ENCODE measurements at places on chromosomes 5 and 9.

DNA sequence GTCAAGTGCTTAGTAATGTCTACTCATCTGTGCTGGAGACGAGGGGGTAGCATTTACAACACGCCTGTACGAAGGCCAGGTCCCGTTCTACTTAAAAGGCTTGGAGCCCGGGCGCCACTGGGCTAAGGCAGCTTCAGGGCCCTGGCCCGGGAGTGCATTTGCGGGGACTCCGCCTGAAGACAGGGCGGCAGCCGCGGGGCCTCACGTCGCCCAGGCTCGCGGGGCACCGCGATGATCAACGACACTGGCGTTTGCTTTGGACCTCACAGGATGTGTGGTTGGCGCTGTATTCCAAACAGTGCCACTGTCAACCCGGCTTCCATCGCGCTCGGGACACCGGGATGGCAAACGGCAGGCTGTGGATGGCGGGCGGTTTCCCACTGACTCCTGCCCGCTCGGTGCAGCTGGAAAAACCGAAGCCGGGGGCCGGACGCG is 1.1 kb upstream of the TENT4A start:
- peak; percentile 41 for DNase-seq

- DNase-seq, result no peak
Observed at GRCh38 chr9:87663556-87663955, 62.4 kb upstream of the CTSL start.

GRCh38 chr9:124852121-124852828 is 985 bp upstream of the WDR38 start:
- no peak for DNase-seq

DNA sequence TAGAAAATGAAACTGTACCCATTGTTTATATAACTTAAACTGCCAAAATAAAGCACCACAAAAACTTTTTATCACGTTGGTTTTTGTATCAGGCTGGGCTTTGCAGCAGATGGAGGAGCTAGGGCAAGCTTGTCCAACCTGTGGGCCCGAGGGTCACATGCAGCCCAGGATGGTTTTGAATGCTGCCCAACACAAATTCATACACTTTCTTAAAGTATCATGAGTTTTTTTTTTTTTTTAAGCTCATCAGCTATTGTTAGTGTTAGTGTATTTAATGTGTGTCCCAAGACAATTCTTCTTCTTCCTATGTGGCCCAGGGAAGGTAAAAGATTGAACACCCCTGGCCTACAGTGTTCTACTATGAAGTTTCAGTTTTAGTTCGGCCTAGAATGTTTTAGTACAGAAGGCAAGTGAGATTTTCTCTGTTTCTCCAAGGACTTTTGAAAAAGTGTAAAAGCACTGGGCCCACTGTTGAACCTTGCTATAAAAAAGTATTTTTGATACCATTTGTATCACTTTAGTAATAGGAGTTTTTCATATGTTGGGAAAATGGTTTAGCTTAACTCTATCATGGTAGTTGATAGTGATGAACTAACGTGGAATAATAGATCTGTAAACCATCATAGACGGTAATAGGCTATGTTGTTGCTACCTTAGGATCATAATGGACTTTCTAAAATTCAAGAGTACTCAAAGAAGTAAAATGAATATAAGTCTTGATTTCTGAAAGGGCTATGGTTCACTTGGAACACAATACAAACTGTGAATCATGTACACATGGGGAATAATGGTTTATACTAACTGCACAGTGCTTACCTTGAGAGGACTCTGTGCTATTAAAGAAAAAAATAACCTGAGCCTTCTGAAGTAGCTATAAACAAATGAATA is 2.9 kb downstream of the CDKN2A start:
- DNase-seq, result no peak

- DNase-seq, result no peak
Observed at GRCh38 chr5:53327811-53328334, 152.6 kb upstream of the FST start.

DNA sequence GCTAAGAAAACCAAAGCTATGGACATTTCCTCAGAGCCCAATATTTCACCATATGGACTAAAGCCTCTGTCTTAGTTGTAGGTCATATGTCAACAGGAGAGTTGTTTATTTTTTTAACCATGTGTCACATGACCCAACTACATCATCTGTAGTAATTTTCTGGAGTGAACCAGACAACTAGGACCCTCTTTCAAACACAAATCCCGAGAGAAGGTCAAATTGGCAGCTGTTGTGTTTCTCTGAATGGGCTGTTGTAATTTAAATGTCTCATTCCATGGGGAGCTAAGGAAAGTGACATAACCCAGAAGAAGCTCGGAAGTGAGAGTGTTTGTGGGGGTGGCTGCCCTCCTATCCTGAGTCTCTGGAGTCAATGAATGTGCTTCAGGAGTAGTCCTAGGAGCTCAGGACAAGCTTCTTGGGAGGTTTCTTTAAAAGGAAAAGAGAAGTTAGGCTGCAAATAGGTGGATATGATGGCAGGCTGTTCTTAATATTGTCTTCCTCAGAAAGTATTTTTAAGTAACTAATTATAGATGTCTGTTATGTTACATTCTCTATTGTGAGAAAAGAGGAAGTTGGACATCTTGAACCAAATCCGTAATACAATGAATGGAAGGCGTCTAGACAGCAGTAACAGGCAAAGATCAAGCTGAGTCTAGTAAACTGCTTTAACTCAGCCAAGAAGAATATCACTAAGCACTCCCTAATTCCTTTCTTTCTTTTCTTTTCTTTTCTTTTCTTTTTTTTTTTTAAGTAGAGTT is 50.1 kb downstream of the TMEM167A start:
- no peak for DNase-seq

- DNase-seq, result peak; percentile 79
Observed at GRCh38 chr5:147822686-147823491, 8.6 kb downstream of the SPINK1 start.

- no peak for DNase-seq
Observed at GRCh38 chr5:54854883-54855581, 130.4 kb downstream of the ESM1 start.

GRCh38 chr5:62560786-62561185 is 17.8 kb upstream of the LRRC70 start:
- DNase-seq, result no peak

GRCh38 chr5:145407300-145408047 is 427.7 kb downstream of the PRELID2 start:
- DNase-seq, result no peak

DNA sequence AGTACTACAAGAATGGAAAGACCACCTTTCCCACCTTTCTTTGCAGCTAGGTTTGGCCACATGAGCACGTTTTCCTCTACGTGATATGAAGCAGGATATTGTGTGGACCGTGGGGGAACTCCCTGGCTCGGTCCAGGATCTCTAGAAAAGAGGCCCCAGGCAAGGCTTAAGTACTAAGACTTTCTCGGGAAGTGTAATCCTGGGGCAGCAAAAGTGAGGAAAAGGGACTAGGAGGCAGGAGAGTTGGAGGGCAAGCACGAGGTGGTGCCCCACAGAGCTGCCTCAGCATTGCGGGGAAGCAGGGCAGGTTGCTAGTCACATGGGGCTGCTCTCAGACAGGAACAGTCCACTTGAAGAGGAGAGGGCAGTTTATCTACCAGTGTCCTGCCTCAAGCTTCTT is 235.1 kb downstream of the GADD45G start:
- DNase-seq, result no peak

- no peak for DNase-seq
Observed at GRCh38 chr5:19498852-19499251, 489.1 kb downstream of the CDH18 start.

DNA sequence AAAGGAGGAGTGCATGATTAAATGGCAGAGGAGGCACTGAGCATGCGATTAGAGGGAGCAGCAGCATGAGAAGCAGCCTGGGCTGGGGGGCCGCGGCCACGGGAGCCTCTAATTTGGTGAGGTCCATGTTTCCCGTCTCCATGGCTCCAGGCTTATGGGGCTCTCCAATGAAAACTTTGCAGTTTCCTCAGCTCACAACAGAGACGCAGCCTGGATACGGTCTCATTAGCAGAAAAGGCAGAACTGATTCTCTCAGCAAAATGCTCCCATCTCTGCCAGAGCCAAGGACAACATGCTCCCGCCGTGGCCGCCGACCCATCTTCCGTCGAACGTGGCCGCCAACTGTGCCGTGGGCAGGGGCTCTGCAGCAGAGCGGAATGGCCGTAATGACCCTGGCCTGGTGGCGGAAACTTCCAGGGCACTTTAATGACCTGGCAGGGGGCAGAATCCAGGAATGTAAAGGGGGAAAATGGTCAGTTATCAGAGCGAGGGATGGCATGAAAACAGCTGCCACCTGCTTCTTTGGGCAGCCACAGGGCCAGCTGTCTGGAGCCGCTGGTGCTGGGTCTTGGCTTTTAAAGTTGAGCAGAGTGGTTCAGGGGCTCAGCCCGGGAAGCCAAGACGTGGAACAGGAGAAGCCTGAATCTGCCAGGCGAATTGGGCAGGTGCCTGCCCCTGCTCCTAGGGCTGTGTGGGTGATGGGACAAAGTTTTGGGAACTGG is 76.5 kb downstream of the COL5A1 start:
- no peak for DNase-seq

GRCh38 chr9:33765411-33765810 is 29.9 kb upstream of the PRSS3 start:
- no peak for DNase-seq

- DNase-seq, result no peak
Observed at GRCh38 chr5:40791715-40792139, 6.4 kb downstream of the PRKAA1 start.

DNA sequence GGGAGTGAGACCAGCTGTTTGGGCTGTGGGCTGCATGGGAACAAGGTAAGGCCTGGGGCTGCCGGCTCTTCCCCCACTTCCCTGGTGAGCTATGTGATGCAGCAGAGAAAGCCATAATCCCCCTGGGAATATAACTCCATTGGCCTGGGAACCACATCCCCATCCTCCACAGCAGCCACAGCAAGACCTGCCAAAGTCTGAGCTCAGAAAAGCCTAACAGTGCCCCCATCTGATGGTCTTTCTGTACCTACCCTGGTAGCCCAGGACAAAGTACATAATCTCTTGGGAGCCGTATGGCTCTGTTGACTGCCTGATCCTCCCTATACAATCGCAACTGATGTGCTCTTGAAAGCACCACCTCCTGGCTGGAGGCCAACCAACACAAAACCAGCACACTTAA is 432.6 kb downstream of the CDH18 start:
- DNase-seq, result no peak

- peak; percentile 35 for DNase-seq
Observed at GRCh38 chr5:171418316-171418981, 998 bp upstream of the FGF18 start.

DNA sequence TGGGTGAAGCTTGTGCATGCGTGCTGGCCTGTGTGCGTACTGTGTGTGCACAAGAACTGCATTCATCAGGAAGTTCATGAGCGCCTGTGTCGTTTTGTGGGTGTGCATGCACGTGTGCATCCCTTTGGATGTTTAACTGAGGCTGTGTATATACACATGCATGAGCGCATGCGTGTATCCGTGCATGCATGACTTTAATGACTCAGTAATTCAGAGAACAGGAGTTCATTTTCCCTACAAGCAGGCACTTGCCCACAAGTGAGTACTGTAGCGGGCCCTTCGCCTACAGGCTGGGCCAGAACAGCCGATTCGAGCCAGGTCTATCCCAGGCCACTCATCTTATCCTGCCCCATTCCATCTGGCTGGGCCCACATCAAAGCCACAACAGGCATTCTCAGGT is 29.8 kb downstream of the CORO2A start:
- DNase-seq, result no peak

- no peak for DNase-seq
Observed at GRCh38 chr5:140590861-140591260, 26.2 kb downstream of the SLC35A4 start.
